Mesothelial cell of epicardium (in vitro differentiated cells): ENCODE measurements at places on chromosomes 4 and X.

DNA sequence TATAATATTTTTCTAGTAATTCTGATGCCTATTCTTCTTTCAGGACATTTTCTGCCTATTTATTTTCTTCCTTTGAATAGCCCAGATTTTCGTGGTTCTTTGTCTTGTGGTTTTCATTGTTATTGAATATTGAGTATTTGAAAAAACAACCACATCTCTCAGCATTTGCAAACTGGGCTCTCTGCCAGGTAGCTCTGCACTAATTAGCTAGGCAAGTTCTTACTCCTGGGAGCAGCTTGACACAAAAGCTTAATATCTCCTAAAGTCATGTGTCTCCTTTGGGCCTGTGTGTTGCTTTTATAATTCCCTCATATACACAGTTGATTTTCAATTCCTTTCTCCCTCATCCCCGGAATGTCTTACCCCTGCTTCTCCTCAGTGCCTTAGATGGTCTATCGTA lies 413.5 kb upstream of the GRIA3 start:
- no peak overlapping the region for H3K27ac ChIP-seq
- no peak for DNase-seq
- H3K4me3 ChIP-seq, result no peak overlapping the region

DNA sequence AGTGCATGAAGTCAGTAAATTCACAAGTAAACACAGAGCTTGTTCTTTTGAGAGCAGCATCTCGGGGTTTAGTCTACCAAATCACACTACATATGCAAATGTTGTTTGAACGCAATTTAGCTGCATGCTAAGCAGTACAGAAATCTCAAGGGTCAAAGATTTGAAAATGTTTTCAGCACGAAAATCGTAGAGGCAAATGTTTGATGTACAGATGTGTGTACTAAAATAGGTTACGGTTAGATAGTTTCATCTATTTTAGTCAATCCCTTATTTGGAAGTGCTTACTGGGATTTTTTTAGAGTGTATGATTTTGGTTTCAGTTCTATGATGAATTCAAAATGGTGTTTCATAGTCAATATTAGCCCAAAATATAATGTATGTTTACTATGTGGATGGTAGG lies 1928.2 kb upstream of the TENM3 start:
- H3K4me3 ChIP-seq, result no peak overlapping the region
- no peak for DNase-seq
- no peaks in the 10 kb centered on the region for H3K27me3 ChIP-seq
- no peak overlapping the region for H3K27ac ChIP-seq
- H3K4me1 ChIP-seq, result peaks cover 5% of the 10 kb centered on the region

- no peak overlapping the region for H3K27ac ChIP-seq
- no peak for DNase-seq
- H3K4me1 ChIP-seq, result peaks cover 6% of the 10 kb centered on the region
- no peaks in the 10 kb centered on the region for H3K36me3 ChIP-seq
- H3K27me3 ChIP-seq, result peaks cover 74% of the 10 kb centered on the region
- no peak overlapping the region for H3K4me3 ChIP-seq
Observed at GRCh38 chr4:1459081-1459721, 53.0 kb upstream of the NKX1-1 start.

DNA sequence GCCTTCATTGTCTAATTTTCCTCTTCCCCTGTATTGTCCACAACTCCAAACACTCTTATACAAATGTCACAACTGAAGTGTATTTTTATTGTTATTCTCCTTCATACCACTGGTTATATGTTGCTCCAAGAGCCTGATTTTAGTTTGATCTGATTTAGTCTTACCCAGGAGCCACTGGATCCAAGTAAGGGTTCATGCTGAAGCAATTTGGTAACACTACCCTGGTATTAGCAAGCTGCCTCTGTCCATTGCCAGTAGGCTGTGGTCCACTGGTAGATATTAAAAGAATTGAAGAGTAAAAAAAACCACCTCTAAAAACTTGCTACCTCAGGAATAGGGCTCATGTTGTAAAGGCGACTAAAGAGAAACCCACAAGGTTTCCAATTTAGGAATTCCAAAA lies 41.2 kb downstream of the AMOT start:
- H3K4me1 ChIP-seq, result peaks cover 24% of the 10 kb centered on the region
- H3K27me3 ChIP-seq, result no peaks in the 10 kb centered on the region
- DNase-seq, result no peak
- peaks cover 80% of the 10 kb centered on the region for H3K36me3 ChIP-seq
- no peak overlapping the region for H3K27ac ChIP-seq
- H3K4me3 ChIP-seq, result no peak overlapping the region

DNA sequence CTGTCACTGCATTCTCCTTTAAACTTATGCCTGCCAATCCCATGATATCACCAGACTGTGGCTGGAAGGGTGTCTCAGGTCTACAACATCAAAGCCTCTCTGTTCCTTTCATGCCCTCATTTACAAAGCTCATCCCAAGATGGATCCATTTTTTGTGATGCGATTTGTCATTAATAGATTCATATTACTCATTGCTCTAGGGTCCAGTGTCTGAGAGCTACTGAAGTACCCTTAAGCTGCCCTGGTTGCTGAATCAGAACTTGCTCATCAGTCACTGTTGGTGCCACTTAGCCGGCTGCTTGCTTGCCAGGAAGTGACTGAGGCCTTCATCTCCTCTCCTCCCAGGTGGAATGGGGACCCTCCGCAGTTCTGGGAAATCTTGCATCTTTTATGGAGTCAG lies 395.5 kb upstream of the BOD1L1 start:
- H3K27me3 ChIP-seq, result no peaks in the 10 kb centered on the region
- H3K27ac ChIP-seq, result no peak overlapping the region
- H3K36me3 ChIP-seq, result no peaks in the 10 kb centered on the region
- H3K4me3 ChIP-seq, result no peak overlapping the region
- no peaks in the 10 kb centered on the region for H3K4me1 ChIP-seq
- DNase-seq, result no peak

GRCh38 chr4:169611991-169612870 lies at the start of gene NEK1:
NEK1 (minus strand) TSS chr4:169612583; CDS start chr4:169602630, 9,953 bp downstream.
- H3K4me1 ChIP-seq, result peaks cover 24% of the 10 kb centered on the region
- H3K27ac ChIP-seq, result peak within 1 kb of the TSS; percentile 99
- H3K4me3 ChIP-seq, result peak within 1 kb of the TSS; percentile 99
- DNase-seq, result peak; percentile 69
- H3K36me3 ChIP-seq, result peaks cover 8% of the 10 kb centered on the region

- H3K4me3 ChIP-seq, result no peak overlapping the region
- no peaks in the 10 kb centered on the region for H3K27me3 ChIP-seq
- DNase-seq, result no peak
Observed at GRCh38 chr4:112975567-112976355, 73.7 kb upstream of the ANK2 start.

- peaks cover 23% of the 10 kb centered on the region for H3K4me1 ChIP-seq
- no peak overlapping the region for H3K4me3 ChIP-seq
- no peaks in the 10 kb centered on the region for H3K27me3 ChIP-seq
- H3K36me3 ChIP-seq, result no peaks in the 10 kb centered on the region
- H3K27ac ChIP-seq, result no peak overlapping the region
- no peak for DNase-seq
Observed at GRCh38 chrX:124467202-124467601, 120.8 kb downstream of the SH2D1A start.

GRCh38 chrX:86148594-86148993 lies 343 bp downstream of the DACH2 start:
- peak overlapping the region; percentile 72 for H3K27ac ChIP-seq
- H3K4me1 ChIP-seq, result peaks cover 32% of the 10 kb centered on the region
- H3K4me3 ChIP-seq, result peak overlapping the region; percentile 93
- DNase-seq, result no peak

- H3K27me3 ChIP-seq, result no peaks in the 10 kb centered on the region
- no peak overlapping the region for H3K27ac ChIP-seq
- peaks cover 41% of the 10 kb centered on the region for H3K4me1 ChIP-seq
- DNase-seq, result no peak
- no peaks in the 10 kb centered on the region for H3K36me3 ChIP-seq
- no peak overlapping the region for H3K4me3 ChIP-seq
Observed at GRCh38 chr4:182420189-182420588, 177.0 kb downstream of the TENM3 start.

DNA sequence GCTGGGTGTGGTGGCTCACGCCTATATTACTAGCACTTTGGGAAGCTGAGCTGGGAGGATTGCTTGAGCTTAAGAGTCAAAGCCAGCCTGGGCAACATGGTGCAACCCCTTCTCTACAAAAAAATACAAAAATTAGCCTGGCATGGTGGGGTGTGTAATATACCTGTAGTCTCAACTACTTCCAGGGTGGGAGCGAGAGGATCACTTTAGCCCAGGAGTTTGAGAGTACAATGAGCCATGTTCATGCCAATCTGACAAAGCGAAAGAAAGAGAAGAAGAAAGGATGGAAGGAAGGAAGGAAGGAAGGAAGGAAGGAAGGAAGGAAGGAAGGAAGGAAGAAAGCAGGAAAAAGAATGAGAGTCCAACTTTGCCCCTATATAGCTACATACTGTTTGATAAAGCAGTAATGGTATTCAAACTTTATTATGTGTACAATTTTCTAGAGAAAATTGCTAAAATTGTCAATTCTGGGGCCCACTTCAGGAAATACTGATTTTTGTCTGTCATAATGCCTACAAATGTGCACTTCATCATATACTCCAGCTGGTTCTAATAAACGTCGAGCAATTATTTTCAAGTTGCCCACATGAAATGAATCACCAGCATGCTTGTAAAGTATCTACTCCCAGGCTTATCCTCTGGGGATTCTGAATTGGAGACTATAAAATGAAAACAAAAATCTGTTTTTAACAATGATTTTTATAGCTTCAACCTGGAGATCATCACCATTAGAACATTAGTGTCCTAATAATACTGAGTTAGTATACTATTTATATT lies 132.3 kb downstream of the NDST4 start:
- no peak overlapping the region for H3K27ac ChIP-seq
- DNase-seq, result no peak
- H3K4me1 ChIP-seq, result no peaks in the 10 kb centered on the region
- H3K27me3 ChIP-seq, result no peaks in the 10 kb centered on the region
- no peak overlapping the region for H3K4me3 ChIP-seq

- no peak for DNase-seq
- H3K36me3 ChIP-seq, result no peaks in the 10 kb centered on the region
- H3K27me3 ChIP-seq, result no peaks in the 10 kb centered on the region
Observed at GRCh38 chrX:105460376-105460775, 239.9 kb upstream of the TEX13A start.

- H3K27me3 ChIP-seq, result peaks cover 4% of the 10 kb centered on the region
- no peaks in the 10 kb centered on the region for H3K36me3 ChIP-seq
- no peak overlapping the region for H3K27ac ChIP-seq
- H3K4me1 ChIP-seq, result no peaks in the 10 kb centered on the region
- no peak overlapping the region for H3K4me3 ChIP-seq
Observed at GRCh38 chrX:135437867-135438733, 16.4 kb downstream of the SMIM10L2A start.

- H3K27me3 ChIP-seq, result no peaks in the 10 kb centered on the region
- no peak overlapping the region for H3K27ac ChIP-seq
- no peaks in the 10 kb centered on the region for H3K36me3 ChIP-seq
- H3K4me3 ChIP-seq, result no peak overlapping the region
Observed at GRCh38 chr4:34250562-34250961, 1993.8 kb downstream of the ARAP2 start.

DNA sequence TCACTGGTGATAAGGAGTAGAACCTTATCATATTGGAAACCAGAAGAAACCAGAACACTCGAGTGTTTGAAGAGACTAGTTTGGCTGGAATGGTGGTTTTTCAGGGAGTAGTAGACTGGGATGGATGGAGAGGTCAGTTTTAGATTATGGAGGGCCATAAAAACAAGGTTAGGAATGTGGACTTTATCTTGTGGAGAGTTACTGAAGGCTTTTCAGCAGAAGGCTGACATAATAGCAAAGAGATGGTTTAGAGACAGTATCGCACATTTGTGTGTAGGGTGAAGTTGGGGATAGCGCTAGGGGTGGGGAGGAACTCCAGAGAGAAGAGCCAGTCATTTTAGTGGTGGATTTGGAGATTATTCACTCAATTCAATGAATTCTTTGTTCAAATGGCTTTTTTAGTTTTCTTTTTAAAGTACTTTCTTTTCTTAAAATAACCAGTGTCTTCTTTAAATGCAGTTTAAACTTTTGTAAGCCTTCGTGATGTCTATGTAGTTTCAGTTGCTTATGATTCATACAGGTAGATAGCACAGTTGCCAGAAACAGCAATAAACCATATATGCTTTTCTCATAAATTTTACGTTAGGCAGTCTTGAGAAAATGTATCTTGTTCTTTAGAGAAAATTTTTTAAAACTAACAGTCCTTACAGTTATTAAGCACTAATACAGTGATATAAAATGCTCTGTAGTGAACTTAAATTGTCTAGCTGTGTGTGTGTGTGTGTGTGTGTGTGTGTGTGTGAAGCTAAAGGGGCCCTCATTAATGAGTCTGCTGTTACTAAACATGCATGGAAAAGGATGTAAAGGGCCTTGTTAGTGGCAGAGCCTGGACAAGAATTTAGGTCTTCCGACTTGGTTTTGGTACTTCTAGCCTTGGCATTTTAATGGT lies 3.8 kb downstream of the ARHGAP10 start:
- H3K36me3 ChIP-seq, result no peaks in the 10 kb centered on the region
- H3K27ac ChIP-seq, result peak overlapping the region; percentile 78
- H3K4me1 ChIP-seq, result peaks cover 54% of the 10 kb centered on the region
- peak overlapping the region; percentile 18 for H3K4me3 ChIP-seq

DNA sequence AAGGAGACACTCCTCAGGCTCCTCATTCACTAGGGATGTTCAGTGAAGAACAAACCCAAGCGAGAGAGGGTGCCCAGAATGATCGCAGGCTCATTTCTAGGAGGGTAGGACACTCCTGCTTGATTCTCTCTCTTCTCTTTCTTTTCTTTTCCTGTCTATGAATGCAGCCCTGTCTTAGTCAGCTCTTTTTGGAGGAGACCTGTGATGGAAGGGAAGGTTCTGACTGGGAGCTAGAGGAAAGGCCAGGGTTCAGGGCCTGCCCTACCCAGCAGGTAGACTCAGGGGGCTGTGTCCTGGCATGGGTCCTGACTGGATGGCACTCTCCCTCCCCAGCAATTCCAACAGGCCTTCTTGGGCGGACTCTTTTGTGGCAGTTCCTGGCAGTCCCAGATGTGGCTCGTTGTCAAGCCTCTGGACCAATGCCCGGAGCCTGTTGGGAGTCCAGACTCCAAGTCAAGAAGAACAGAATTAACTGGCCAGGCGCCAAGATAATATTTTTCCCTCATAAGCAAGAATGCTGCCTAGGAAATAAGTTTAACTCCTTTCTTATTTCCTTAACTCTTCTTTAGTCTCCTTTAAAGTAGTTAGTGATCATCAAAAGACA lies 139.4 kb upstream of the SCML1 start:
- peak; percentile 51 for DNase-seq
- no peak overlapping the region for H3K4me3 ChIP-seq
- H3K36me3 ChIP-seq, result no peaks in the 10 kb centered on the region
- H3K27ac ChIP-seq, result peak overlapping the region; percentile 81
- H3K4me1 ChIP-seq, result peaks cover 26% of the 10 kb centered on the region

GRCh38 chrX:21975812-21976211 lies 35.3 kb downstream of the SMS start:
- peaks cover 41% of the 10 kb centered on the region for H3K4me1 ChIP-seq
- H3K27me3 ChIP-seq, result no peaks in the 10 kb centered on the region
- H3K27ac ChIP-seq, result peak overlapping the region; percentile 91
- no peak overlapping the region for H3K4me3 ChIP-seq
- H3K36me3 ChIP-seq, result peaks cover 37% of the 10 kb centered on the region
